ENCODE measurements at places on chromosomes 7 and 10.

GRCh38 chr10:23818484-23818883 lies 379.6 kb downstream of the OTUD1 start:
- DNase-seq = no peak

DNA sequence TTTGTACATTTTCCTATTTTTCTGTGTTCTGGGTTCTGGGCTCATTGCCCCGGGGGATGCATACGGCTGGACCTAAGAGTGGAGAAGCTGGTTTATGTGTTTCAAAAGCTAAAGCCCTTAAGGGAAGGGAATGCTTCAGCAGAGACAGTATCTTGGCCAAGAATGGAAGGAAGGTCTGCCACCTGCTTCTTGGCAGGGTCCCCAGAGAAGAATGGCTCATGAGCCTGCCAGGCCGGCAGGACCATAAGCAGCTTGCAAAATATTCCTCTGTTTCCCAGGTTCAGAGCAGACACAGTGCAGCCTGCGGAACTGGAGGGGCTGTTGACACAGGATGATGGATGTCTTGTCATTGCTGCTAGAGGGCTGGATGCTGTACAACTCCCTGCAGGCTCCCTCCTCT lies 7.8 kb upstream of the ABHD11 start:
- DNase-seq = no peak

DNA sequence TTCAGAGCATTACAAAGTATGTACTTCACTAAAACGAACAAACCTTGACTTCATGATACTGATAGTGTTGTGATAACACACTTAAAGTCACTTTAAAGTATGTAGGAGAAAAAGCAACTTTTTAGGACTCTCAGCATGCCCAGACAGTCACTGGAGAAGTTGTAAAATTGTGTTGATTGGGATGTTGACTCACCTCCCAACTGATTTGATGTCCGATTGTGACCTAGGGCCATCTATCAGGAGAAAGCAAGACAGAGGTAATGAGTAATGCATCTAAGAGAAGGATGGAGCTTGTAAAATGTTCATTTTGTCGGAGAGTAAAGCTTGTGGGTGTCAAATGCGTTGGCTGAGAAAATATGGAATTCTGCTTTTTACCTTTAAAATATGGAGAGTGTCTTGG lies 135.4 kb upstream of the SEMA3D start:
- no peak for DNase-seq

GRCh38 chr10:110568055-110568735 lies 700 bp downstream of the SMC3 start:
- no peak for DNase-seq

DNA sequence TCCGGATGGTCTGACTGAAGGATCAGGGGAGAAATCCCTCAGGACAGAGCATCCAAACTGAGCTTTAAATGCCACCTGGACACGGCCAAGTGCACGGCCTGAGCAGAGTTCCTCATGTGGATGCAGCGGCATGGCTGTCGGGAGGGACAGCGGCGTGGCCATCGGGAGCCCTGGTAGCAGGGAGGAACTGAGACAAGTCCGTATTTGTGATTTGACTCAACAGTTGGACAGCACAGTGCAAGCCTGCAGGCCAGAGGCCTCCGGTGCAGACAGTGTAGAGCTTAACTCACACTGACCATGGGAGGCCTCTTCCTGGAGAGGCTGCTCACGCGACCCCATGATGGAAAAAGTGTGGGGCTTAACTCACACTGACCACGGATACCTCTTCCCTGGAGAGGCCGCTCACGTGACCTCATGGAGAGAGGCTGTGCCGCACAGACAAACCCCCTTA lies 207.4 kb downstream of the DIP2C start:
- DNase-seq = no peak

DNA sequence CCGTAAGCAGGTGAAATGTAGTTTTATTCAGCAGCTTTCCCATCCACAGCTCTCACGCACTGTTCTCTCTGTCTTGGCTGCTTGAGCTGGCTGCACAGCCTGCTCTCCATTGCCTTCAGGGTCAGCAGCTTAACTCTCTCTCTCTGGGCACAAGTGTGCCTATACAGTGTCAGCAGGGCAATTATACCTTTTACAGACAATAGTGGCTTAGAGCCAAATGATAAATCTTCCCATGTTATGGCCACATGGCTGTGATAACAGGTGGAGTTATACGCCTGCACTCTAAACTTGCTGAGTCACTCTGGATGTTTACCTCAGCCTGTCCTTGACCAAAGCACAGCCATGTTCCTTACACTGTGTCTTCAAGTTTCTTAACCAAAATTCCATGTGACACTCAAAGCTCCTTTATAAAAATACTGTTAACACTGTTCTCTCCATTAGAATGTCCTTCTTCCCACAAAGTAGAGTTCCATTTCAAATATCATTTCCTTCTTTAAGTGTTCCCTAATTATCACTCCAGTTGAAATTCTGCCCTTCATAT lies 6.1 kb downstream of the RNF133 start:
- DNase-seq = no peak

DNA sequence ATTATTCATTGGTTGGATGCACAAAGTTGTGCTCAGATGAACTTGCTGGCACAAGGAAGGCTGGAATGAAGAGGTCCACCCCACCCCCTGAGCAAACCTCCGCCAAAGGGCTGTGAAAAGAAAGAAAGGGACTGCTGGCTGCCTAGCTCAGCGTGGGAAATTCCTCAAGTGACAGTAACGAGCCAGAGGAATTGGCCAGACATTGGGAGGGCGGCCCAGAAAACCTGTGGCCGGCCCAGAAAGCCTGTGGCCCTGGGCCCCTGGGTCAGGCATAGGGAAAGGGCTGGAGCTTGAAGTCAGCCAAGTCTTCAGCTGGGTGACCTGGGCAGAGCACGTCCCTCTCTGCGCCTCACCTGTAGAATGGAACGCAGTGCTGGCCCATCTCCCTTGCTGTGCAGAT lies 30.6 kb upstream of the CTBP2 start:
- DNase-seq = no peak

- DNase-seq = no peak
Measured at GRCh38 chr7:36928311-36928710, 204.0 kb upstream of the AOAH start.

DNA sequence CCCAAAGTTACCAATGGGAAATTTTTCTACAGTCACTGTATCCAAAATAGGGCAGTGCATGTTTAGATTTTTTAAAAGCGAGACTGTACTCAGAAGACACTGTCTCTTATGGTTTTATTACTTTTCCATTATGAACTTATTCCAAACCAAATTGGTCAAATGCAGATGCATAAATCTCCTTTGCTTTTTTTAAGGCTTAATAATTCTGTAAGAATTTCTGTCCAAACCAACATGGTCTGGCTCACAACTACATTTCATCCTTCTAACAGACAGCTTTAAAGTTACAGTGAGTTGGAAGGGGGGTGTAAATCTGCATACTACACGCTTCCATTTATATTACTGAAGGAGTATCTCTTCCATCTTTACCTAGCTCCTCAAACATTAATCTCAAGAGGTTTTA lies 199.2 kb downstream of the SLC25A13 start:
- no peak for DNase-seq

GRCh38 chr7:111107579-111107978 lies 16.7 kb downstream of the LRRN3 start:
- no peak for DNase-seq

DNA sequence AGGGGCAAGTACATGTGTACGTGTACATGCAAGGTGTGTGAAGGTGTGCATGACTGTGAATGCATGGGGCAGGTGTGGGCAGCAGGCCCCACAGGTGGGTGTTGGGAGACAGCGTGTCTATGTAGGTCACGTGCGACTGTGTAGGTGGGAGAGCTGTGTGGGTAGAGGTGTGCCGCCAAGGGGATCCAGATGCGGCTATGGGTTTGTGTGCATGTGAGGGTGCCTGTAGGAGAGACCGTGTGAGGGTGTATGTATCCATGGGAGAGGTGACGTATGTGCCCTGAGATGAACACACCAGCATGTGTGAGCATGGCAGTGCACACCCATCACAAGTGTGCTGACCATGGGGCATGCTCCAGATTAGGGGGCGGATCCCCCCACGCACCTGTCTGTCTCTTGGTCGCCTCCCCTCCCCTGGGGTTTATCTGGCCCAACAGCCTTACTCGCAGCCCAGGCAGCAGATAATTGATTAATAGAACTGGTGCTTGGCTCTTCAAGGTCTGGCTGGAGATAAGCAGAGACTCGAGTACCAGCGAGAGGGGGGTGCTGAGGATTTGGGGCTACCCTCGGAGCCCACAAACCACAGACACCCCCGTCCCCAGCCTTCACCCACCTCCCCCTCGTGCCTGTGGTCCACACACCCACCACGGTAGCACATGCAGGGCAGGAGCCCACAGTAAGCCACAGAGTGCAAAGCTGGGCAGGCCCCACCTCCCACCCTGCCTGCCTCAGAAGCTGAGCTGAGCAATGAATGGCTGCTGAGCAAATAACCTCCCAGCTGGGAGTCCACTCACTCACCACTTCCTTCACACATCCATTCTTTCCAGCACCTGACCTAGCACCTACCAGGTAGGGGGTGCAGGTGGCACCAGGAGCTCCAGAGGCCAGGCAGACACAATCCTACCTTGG lies 41.4 kb upstream of the ZMIZ1 start:
- DNase-seq = no peak

DNA sequence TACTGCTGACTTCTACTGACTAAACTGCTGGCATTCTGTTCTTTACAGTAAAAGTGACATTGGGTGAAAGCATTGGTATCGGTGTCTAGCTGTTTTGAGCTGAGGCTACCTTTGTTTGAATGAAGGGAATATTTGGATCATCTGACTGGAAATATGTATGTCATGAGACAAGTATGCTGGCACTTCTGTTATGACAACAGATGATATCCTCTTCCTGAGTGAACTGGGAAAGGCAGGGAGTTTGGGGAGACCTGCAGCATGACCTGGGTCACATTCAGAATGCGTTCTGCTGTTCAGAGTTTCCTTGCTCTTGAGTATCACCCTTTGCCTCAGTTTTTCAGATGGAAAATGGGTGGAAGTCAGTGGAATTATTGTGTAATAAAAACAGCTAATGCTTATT lies 81.8 kb downstream of the PLCE1 start:
- DNase-seq = no peak

- DNase-seq = no peak
Measured at GRCh38 chr10:117071286-117072050, 66.5 kb upstream of the SHTN1 start.

DNA sequence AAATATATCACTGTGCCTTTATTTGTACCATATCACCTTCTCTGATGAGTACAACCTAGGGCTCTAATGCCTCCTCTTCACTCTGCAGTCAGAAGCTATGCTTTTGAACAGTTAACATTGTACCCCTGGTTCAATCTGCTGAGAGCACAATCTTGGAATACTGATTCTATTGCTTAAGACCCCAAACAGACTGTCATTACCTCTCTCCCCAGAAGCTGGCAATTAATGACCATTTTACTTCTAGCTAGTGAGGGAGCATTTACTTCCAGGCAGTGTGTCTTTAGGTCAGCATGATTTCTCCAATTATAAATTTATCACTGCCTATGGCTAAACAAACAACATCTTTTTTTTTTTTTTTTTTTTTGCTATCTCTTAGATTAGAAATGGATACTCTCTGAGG lies 36.0 kb upstream of the SPOCK2 start:
- no peak for DNase-seq

DNA sequence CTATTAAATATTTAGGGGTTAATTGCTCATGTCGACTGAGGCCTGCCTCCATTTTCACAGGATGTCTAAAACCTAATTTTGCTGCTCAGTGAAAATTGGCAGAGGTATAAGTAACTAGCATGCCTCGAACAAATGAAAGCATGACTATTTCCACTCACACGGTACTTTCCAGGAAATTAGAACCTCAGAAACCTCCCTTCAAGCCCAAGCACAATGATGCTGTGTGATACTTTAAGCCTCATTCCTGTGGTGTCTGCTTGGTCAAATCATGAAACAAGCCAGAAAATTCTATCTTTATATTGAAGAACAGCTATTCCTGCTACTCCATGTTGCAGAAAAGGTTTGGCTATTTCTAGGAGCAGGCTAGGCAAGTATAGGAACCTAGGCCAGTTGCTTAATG lies 203.0 kb downstream of the SORCS3 start:
- DNase-seq = no peak

- no peak for DNase-seq
Measured at GRCh38 chr10:15370212-15370855, 755 bp downstream of the FAM171A1 start.

- DNase-seq = no peak
Measured at GRCh38 chr7:6210621-6211372, 61.6 kb downstream of the CYTH3 start.

- DNase-seq = no peak
Measured at GRCh38 chr10:119119400-119119799, 15.5 kb downstream of the DENND10 start.

GRCh38 chr7:24979470-24979862 lies 512 bp downstream of the OSBPL3 start:
- DNase-seq = no peak

- DNase-seq = no peak
Measured at GRCh38 chr10:79179164-79179956, 110.6 kb downstream of the ZMIZ1 start.

DNA sequence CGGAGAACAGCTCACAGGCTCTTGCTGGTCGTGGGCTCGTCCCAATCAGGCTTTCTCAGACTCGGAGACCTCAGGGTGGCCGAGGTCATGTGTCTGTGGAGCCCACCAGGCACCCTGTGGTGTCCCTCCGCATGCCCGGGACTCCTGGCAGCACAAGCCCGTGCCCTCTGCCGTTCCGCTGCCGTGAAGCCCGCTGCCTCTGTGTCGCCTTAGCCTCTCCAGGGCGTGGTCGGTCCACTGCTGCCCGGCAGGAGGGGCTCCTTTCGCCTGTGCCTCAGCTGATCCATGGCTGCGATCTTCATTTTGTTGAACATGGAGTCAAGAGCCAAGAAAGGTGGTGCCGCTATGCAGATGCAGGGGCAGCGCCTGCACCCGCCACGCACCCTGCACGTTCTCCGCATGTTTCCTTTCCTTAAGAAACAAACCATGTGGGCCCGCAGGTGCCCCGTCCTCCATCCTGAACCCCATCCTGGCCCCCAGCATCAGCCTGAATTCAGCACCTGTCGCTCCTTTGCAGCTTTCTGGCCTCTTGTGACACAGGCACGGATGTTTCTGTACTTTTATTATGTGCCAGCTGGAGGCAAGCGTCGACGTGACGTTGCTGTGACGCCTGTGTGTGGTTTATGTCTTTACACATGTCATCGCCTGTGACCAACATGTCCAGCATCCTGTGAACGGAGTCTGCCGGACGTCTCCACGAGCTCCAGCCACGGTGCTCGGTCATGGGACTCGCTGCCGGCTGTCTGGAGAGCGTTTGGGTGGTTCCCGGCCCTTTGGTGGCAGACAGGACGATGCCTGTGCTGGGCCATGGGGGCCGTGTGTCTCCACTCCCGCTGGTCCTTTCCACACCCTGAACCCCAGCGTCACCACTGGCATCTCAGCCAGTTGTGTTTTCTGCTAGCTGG lies 69.9 kb downstream of the NKX6-2 start:
- DNase-seq = no peak
